ENCODE measurements at places on chromosomes 2 and 18. TPM values are rescaled to one million over a fixed set of nuclear protein-coding genes. Genes with fewer than 3 reads are reported as not detected.

DNA sequence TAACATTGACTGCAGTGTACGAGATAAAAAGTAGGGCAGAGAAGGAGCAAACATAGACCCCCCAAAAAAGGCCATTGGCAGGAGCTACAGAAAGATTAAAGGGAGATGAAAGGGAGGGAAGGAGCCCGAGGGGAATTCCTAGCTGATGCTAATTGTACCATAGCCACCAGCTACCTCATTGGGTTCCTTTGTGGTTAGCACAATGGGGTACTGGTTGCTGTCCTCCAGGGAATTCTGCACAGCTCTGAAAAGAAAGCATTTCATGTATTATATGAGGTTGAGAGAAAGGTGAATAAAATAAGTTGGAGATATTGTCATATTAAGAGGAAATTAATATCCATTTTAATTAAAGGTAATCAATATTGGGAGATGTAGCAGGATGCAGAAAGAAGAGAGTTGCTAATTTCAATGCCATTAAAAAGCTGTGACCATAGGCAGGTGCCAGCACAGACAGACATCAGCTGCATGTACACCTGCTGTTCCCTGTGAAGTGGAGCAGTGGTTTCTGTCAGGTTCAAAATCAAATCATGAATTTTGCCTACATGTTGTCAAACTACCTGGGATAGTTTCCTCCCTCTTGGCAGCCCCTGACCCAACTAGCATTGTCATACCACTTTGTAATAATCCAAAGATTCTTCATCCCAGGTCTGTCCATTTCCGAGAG, 185.4 kb upstream of the DLGAP1 start:
- DNase-seq = no peak

DNA sequence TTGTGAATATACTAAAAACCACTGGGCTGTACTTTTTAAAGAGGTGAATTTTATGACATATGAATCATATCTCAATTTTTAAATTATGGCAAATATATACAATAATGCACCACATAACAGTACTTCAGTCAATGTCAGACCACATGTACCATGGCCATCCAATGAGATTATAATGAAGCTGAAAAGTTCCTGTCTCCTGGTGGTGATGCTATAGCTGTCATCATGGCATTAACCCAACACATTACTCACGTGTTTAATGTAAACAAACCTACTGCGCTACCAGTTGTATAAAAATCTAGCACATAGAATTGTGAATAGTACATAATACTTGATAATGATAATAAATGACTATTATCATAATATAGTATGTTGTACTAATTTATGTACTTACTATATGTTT, 77.6 kb upstream of the ID2 start:
- DNase-seq = no peak

DNA sequence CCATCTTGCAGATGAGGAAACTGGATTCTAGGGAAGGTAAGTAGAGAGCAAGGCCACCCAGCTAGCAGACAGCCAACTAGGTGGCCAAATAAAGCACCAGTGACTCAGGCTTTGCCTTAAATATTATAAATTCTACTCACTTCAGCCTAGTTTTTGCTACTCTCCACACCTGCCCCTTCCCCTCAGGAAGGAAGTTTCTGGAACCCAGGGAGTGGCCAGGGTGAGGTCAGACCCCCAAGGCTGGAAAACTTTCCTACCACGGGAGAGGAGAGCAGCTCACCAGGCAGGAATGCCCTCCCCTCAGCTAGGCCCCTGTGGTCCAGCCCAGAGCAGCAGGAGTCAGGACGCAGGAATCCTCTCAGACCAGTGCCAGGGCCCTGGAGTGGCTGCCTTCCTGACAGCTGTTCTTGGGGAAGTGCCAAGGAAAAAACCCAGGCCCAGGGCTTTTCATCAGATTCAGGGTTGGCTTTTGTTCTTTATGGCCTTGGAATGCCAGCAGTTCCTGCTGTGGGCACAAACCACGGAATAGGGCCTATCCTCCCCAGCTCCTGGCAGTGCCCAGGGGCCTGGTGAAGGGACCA, 5.1 kb upstream of the PAX8 start:
- DNase-seq = peak; percentile 100

- no peak for DNase-seq
These were observed 20.7 kb upstream of the KCTD1 start for GRCh38 chr18:26568926-26569665.

DNA sequence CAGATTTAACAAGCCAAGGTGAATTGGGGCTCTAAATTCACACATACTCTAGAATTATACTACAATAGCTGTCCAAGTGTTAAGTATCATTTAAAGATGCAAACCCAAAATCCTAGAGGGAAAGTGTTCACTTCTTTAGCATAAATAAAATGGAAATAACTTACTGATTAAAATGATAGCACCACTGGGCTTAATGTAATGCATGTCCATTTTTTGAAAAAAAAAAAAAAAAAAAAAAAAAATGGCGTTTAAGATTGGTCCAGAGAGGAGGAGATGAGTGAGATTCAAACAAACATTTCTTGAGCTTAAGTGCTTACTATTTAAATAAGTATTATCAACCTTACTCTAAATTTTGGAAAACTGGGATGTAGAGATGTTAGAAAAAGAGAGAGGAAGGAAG, 251.5 kb upstream of the CWC22 start:
- no peak for DNase-seq

MROH2A gene
- total RNA-seq = not detected

WIPF1 gene
- total RNA-seq = 10.3 TPM

TAF4B gene
- total RNA-seq = 4.7 TPM

CNTNAP5 gene
- 0.11 TPM for total RNA-seq
